ENCODE measurements at places on chromosomes 2 and 18. TPM values are rescaled to one million over a fixed set of nuclear protein-coding genes. Genes with fewer than 3 reads are reported as not detected.

DNA sequence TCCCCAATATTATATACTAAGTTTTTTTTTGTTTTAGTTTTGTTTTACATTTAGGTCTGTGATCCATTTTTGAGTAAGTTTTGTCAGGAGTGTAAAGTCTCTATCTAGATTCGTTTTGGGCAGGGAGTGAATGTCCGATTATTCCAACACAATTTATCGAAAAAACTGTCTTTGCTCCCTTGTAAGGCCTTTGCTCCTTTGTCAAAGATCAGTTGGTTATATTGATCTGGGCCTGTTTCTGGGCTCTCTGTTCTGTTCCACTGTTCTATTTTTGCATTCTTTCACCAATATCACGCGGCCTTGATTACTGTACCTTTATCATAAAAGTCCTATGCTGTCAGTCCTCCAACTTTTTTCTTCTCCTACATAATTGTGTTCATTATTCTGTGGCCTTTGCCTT is 276.5 kb upstream of the ZC3H15 start:
- DNase-seq: no peak

DNA sequence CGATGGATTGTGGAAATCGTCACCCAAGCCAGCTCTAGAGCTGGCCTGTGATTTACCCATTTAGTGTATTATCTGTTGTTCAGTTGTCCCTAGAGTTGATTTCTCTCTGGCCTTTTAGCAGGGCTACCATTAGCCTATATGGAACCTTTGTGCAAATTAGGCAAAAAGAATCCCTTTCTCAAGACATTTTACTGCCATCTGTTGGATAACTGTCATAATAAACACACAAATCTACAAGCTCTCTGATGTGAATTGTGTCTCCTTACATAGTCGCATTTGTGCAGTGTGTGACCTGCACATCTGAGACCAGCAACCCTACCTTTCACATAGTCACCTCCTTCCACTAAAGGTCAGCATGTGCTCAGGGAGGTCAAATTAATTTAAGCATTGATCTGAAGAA is 34.0 kb downstream of the LOXHD1 start:
- DNase-seq: no peak

DNA sequence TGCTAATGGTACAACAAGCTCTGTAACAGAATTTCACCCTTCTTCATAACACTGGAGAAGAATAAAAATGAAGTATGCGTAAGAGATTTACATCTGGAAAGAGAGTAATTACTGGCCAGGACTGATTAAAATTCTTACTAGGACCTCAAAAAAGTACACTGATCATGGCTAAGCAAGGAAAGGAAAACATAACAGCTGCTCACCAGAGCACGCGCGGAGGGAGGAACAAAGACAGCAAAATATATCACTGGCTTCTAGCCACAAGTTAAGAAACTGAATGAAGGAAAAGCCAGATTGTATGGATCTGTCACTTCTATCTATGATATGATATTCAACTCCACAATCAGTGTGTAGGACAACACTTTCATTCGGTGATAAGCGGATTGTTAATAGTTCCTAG is 15.6 kb upstream of the CYTIP start:
- DNase-seq: no peak

The SERPINB10 gene
- total RNA-seq: not detected

DNA sequence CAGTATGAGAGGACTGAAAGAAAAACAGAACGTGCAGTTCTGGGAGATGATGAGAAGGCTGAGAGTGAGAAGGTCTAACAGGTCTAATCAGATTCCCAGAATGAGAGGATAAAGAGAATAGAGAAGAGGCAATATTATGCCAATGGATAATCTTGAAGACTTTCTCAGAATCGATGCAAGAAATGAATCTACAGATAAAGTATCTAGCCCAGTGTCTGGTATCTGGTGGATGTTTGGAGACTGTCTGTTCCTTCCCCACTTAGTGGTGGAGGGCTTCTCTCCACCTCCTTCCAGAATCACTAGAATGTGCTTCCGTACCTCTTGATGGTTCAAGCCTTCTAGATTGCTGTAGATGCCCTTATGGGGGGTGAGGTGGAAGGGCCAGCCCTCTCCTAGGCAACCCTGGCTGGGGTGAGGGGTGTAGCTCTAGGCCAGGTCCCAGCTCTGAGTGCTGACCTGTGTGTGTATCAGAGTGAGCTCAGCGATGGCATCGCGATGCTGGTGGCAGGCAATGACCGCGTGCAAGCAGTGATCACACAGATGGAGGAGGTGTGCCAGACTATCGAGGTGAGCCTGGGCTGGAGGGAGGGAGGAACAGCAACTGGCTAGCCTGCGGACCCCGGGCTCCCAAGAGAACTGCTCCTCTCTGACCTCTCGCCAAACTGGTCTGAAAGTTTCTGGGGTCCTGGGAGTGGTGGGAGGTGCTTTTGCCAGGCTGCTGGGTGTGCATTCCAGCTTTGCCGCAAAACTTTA is 3.6 kb downstream of the UCN start:
- no peak for DNase-seq

The CELF4 gene
- total RNA-seq: 4.4 TPM

DNA sequence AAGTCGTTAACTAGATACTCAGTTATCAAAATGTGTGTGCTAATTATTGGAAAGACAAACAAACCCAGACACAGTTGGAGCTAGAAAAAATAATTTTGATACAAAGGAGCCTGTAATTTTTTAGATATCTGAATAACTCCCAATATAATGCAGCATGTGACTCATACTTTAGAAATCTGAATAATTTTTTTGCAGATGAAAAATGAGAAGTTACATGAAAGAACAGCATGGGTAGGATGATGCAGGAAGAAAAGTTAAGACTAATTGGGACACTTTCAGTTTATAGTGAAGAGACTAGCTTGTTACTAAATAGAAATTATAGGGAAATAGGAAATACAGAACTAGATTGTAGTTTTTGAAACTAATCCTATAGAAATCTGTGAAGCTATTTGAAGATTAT is 945.8 kb downstream of the CBLN2 start:
- DNase-seq: no peak

GRCh38 chr2:129193961-129194360 is 785.5 kb upstream of the RAB6C start:
- no peak for DNase-seq

DNA sequence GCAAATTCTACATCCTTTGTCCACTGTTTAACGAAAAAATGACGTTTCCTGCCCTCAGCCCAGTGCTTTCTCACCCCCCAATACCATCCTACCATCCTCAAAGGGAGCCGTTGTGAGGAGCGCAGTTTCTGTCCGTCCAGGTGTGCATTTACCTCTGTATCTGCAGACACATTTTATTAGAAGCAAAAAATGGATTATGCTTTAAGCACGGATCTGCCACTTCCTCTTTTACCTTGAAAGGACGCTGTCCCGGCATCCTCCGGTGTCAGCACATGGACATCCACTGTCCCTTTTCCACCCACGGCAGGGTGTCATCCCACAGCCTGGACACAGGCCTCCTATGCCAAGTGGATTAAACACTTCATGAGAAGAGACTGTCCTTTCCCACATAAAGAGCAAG is 7.2 kb upstream of the MAL start:
- DNase-seq: no peak
